ENCODE measurements at places on chromosomes 2 and 18.

- DNase-seq = no peak
Measured at GRCh38 chr2:2751715-2752315, 420.7 kb upstream of the MYT1L start.

- DNase-seq = peak; percentile 85
Measured at GRCh38 chr2:242040681-242041080, 171.2 kb downstream of the RTP5 start.

DNA sequence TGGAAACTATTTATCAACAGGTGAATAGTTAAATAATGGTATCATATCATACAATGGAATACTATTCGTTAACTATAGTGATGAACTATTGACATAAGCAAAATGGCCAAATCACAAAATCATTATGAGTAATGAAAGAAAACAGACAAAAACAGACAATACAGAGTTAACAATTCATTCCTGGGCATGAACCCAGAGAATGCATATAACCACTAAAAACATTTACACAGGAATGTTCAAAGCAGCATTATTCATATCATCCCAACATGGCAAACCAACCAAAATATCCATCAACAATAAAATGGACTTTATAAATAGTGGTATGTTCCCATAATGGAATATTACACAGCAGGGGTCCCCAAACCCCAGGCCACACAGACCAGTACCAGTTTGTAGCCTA is 131.2 kb upstream of the CYP1B1 start:
- no peak for DNase-seq

- no peak for DNase-seq
Measured at GRCh38 chr2:23626701-23627230, 241.8 kb downstream of the KLHL29 start.

- DNase-seq = no peak
Measured at GRCh38 chr2:95334916-95335641, 37.9 kb downstream of the KCNIP3 start.

DNA sequence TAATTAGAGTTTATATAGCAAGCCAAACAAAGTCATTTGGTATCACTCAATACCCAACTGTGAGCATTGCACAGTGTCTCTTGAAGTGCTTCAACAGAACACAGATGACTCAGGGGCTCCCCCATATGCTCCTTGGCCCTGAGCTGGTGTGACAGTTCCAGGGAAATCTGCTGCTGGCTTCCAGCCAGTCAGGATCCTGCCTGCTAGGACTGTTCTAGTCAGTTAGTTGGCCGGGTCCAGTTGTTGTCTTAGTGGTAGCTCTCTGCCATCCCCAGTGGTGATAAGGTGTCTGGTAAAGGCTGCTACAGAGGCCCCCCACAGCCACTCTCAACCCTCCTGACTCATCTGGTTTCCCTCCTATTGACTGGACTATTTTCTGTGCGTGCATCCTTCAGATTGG is 100.3 kb downstream of the IRS1 start:
- DNase-seq = no peak

GRCh38 chr2:233360771-233361176 is 6.5 kb downstream of the DGKD start:
- DNase-seq = peak; percentile 39
